ENCODE measurements at places on chromosomes 12 and 14. TPM values are rescaled to one million over a fixed set of nuclear protein-coding genes. Genes with fewer than 3 reads are reported as not detected.

Gene ESRRB
- 0.92 TPM for total RNA-seq

Gene EAPP
- 54.7 TPM for total RNA-seq

Gene OR6C65
- not detected for total RNA-seq

Gene VWF
- total RNA-seq = 18.5 TPM

Gene SAMD15
- 20.8 TPM for total RNA-seq
